Fibroblast of lung (primary cell): ENCODE measurements at places on chromosomes 16 and 17. TPM values are rescaled to one million over a fixed set of nuclear protein-coding genes. Genes with fewer than 3 reads are reported as not detected.

GRCh38 chr17:47686276-47686635 is 7.7 kb upstream of the TBKBP1 start:
- DNase-seq = peak; percentile 65

DNA sequence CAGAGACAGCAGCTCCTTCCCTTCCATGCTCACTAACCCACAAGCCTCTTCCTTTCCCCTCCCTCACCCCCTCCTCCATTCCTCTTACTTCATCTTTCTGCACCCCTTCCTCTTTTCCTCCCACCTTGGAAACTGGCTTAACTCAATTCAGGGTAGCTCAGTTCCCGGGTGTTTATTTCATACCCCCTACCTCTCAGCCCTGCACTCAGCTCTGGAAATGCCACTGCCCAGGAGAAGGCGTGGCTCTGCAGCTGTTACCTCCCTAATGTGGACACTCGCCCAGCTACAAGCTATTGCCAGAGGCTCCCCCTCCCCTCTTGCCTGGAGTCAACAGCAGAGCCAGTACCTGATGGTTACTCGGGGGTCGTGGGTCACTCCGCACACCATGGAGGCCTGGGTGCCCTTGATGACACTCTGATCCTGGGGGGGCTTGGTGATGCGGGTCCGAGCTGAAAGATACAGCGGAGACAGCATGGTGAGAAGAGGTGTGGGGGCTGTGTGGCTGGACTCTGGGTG is 118.4 kb upstream of the CDC42EP4 start:
- DNase-seq = no peak

DNA sequence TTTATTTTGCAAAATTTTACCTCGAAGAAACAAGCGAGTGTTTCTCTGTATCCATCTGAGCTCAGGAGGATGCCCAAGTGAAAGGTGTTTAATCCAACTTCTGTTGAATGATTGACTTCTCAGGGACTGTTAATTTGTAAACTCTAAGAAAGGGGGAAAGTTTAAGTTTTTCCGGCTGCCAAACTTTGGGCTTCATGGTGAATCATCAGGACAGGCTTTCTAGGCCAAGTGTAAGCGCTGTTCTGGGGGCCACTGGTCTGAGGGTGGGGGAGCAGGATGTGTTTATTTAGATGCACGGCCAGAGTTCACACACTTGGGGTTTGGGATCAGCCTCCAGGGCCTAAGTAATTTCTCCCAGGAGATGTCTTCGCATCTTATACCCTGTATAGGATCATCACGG is 110.4 kb downstream of the PITPNC1 start:
- DNase-seq = peak; percentile 77

- DNase-seq = no peak
Observed at GRCh38 chr17:78645421-78646295, 68.5 kb upstream of the DNAH17 start.

GRCh38 chr17:63622574-63623390 is 565 bp downstream of the MAP3K3 start:
- DNase-seq = peak; percentile 57

GRCh38 chr16:17470908-17471718 is at the start of gene XYLT1:
Gene XYLT1 (minus strand): TSS chr16:17470960. CDS start chr16:17470796, 164 bp downstream.
- peak; percentile 95 for DNase-seq

DNA sequence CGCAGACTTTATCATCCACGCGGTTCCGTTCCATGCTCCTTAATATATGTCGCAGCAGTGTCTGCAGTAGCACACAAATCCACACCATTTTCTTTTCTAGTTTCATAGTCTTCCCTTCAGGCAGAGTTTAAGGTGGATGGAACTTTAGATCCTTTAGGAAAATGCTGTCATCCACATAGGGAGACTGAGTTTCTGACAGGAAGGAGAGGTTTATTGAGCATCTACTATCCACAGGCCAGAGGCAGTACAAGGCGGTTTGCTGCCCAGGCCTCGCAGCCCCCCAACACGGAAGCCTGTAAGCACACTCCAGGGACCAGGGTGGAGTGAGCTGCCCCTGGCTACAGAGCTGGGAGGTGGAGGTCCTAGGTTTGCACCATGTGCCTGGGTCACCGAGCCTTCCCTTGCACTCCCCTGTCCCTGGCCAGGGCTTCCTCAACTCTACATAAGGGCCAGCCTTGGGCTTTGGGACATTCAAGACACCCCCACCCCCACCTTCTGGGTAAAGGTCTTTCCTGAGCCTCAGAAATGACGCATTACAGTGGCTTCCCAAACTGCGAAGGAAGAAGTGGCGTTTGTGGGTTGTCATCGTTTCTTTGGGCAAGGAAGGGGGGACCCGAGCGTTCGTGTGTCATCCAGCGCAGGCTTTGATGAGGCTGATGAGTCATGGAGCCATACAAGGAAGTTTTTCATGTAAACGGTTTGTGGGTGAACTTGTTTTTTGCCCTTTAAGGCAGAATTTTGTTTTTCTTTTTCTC is 146.5 kb upstream of the PLCG2 start:
- peak; percentile 89 for DNase-seq

DNA sequence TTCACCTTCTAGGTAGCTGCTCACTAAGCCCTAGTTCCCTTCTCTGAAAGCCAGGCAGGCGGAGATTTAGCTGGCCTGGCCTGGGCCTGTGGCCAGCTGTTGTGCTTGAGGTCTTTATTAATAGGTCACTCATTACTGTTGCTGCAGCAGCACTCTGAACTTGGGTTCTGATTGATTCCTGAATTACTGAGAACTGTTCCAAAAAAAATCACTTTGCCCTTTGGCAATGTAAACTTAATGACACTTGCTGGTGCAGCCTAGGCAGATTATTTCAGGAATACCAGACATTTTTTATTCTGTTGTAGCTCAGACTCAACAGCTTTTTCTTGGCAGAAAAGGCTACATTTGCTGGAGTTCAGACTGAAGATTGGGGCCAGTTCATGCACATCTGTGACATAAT is 2.7 kb downstream of the TOM1L1 start:
- DNase-seq = peak; percentile 23

Gene CCT6B
- total RNA-seq = 0.77 and 1.2 TPM in 2 replicates

Gene MED31
- 6.4 and 10.6 TPM in 2 replicates for total RNA-seq

Gene SRCIN1
- under 0.01 TPM in 1 of 2 replicates, not detected in the other for total RNA-seq

Gene GAST
- total RNA-seq = not detected in 2 replicates

Gene SRL
- under 0.01 and 0.17 TPM in 2 replicates for total RNA-seq
